ENCODE measurements at places on chromosomes 7 and 10.

DNA sequence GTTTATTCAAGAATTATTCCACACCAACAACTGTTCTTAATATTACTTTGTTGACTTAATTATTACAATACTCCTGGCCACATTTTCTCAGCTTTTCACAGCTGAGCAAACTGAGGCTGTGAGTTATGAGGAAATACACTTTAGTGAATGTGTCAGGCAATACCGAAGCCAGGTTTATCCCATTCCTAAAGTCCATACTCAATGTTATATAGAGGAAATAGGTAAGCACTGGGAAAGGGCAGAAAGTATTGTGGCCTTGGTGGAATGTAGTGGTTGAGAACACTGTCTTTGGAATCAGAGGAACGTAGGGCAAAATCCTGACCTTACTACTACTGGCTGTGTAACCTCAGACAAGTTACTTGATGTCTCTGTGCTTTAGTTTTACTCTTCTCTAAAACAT is 110.8 kb downstream of the CD36 start:
- DNase-seq: no peak

DNA sequence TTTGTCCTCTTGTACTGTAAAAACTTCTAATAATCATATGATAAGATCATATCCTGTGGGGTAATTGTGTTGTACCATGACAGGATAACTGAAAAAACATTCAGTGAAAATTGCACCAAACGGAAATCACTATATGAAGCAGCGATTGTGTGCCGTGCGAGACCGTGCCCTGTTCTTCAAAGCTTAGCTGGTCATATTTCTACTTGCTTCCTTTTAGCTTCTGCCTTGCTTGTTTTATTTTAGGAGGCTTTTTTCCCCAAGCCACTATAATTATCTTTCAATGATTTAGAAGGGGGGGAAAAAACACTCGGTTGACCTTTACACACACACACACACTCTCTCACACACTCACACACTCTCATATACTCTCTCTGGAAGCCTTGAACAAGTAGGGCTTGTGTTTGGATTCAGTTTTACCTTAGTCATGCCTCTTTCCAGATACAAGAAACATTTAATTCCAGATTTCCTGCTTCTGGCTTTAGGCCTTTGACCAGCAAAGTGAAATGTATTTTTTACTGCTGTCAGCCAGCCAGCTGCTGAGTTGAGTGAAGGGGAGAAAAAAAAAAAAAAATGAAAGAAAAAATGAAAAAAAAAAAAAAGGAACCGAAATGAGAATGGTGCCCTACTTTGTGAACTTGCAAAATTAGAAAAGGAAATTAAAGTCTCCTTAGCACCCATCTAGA is 181.4 kb downstream of the ARID5B start:
- DNase-seq: no peak

DNA sequence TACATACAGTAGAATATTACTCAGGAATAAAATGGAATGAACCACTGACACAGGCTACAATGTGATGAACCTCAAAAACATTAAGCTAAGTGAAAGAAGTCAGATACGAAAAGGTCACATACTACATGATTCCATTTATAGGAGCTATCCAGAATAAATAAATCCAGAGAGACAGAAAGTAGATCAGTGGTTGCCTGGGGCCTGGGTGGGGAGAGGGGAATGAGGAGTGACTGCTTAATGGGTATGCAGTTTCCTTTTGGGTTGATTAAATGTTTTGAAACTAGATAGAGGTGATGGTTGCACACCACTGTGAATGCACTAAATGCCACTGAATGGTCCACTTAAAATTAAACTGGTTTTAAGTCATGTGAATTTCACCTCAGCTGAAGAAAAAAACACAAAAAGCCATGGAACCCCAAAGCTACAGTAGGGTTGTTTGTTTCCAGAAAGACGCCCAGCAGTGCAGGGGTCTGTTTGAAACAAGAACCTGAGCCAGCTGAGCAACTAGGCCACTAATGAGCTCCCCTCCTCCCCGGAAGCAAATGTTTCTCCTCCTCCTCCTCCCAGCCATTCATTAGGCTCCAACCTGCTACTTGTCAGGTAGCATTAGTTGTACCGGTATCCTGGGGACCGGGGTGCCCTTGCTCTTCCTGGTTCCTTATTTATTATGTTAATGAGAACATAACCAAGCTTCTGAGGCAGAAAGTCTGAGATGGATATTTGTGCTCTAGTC is 168.4 kb downstream of the EVX1 start:
- DNase-seq: no peak

DNA sequence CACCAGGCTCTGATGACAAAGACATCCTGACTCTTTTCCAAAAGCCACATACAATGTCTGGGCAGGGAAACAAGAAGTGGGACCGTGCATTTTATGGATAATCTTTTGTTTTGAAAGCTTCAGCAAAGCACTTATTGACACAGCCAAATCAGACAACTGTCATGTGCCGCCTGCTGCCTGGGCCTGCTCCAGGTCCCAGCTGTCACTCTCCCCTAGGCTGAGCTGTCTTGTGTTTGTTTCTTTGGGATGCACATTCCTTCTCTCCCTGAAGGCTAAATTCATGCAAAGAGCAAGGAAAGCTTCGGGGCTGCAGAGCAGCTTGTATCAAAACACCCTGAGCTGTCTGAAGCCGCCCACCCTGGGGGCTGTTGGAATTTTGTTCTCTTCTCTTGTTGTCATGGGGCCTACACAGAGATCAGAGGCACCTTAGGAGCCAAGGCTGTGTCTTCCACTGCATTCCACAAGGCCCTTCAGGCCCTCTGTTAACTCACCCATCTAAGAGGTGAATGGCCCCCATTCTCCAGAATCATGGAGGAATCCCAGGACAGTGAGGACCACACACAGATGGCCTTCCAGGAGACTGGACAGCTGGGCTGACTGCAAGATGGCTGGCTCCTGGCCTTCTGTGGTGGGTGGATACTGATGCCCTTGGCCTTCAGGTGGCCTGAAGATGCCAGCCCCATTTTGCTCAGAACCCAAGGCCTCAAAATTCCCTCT is 17.8 kb upstream of the SLC18A2 start:
- no peak for DNase-seq

DNA sequence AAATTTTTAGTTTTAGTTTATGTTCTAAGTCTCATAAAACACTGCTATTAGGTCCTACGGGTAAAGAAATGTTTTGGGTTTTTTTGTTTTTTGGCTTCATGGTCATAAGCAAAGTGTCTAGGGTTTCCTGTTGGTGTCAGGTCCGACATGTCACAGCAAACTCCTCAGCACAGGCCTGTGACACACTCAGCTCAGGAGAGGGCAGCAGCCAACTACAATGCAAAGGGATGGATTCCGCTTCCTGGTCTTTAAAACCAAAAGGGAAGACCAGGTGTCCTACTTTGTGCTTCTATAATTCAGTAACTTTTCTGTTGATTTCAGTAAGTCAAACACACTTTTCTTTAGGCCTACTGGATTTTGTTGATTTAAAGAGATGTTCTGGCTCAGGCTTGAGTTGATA is 83.8 kb upstream of the MACROH2A2 start:
- no peak for DNase-seq

GRCh38 chr10:112218036-112218390 is 34.4 kb upstream of the GPAM start:
- no peak for DNase-seq

GRCh38 chr7:29356631-29357030 is 162.1 kb downstream of the CHN2 start:
- DNase-seq: no peak

- no peak for DNase-seq
Measured at GRCh38 chr10:7889947-7890542, 71.7 kb downstream of the TAF3 start.

GRCh38 chr7:73824986-73825385 is 5.8 kb upstream of the CLDN4 start:
- no peak for DNase-seq

DNA sequence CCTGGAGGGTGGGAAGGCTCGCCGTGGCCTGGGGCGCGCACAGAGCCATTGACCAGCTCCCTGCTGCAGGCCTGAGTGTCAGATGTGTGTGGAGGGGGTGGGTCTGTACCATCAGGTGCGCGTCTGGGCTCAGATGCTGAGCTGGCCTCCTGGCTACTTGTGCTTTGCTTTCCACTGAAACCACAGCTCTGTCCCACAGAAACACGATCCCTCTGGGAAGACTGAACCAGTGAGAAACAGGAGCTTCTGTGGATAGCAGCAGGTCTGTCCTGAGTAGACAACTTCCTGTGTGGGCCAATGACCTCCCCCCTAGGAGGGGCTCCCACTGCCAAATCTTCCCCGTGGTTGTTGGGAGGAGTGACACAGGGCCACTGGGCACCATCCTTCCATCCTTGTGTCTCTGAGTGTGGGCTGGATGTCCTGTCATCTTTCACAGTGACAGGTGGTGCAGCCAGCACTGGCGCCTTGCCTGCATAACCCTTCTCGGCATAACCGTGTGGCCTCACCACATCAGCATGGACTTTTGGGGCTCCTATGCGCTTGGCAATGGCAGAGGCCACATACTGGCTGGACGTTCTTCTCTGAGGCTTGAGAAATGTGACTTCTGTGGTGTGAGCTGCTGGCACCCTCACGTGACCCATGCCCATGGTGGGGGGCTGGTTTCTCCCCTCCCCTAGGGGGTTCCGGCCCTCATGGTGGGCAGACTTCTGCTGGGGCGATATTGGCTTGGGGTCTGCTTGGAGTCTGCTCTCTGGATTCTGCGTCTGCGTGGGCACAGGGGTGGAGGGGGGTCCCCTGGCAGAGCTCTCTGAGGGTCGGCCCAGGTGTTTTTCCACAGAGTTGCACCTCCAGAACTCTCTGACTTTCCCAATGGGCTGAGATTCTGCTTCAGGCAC is 245.5 kb upstream of the GRB10 start:
- DNase-seq: no peak

DNA sequence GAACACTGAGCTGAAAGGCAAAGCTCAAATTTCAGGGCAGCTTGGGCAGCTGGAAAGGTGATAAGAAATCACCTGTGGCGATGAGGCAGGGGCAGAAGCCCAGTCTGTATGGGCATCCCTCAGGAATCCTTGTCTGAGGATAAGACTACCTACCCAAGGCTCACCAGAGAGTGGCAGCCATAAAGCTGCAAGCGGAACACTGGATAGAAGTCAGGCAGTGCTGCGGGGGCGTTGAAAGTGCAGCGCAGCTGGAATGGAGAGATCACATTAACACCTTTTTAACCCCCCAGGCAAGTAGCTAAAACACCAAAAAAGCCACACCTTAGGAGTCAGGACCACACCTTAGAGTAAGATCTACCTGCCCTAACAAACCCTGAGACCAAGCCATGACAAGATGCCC is 38.2 kb downstream of the ABCB5 start:
- DNase-seq: no peak

DNA sequence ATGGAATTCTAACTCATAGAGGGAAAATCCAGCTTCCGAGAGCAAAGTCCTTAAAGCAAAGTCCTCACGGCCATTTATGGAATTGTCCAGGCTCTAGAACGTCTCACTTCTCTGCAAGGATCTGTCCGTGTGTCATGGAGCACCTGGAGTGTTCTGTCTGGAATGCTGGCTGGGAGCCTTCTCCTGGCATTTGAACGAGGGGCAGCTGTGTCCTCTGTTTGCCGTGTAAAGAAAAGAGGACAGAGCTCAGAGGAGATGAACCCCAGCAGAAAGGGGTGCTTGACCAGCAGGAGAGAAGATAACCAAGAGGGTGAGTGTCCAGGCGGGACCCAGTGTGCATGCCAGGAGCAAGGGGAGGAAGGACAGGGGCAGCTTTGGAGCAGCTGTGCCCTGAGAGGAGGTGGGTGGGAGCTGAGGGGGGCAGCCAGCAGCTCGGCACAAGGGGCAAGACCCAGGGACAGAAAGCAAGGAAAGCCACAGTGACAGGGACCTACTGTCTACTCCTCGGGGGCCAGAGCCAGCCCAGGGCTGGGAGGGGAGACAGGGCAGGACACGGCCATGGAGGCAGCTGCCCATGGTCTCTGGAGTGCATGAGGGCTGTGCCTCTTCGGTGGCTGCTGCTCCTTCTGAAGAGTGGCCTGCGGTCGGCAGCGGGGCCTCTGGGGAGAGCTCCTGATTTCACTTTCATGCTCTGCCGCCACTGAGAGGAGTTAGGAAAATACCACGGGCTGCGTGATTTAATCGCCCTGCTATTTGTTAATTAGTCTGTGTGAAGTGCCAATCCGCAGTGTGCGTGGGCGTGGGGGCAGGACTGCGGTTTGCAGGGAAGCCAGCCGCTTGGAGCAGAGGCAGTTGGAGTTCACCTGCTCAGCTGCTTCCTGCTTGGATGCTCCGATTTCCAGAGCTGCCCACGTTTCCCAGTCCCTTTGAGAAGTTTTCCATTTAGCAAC is 149.3 kb upstream of the SHH start:
- no peak for DNase-seq

- DNase-seq: no peak
Measured at GRCh38 chr7:32879460-32879859, 12.1 kb downstream of the KBTBD2 start.

GRCh38 chr10:121084016-121084674 is 233.0 kb downstream of the WDR11 start:
- no peak for DNase-seq

DNA sequence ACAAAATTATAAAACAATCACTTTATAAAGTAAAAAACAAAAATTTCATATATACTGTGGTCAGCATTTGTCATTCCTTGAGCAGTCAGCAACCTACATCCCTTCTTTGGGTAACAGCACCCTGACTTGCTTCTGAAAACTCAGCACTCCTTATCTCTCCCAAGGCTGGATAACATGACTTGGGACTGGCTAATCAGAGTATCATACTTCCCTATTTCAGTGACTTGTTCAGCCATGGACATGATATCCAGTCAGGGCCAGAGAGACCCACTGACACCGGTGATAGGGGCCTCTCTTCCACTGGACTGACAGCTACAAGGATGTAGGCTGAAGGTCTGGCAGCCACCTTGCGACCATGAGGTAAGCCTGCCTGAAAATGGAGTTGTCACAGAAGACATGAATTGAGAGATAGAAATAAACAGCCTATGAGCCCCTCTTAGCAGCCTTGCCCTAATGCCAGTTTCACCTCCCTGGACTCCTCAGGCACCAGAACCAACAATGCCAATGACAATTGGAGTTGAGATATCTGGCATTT is 84.4 kb upstream of the NEBL start:
- no peak for DNase-seq

GRCh38 chr10:119341459-119342301 is 134.3 kb downstream of the GRK5 start:
- DNase-seq: no peak

DNA sequence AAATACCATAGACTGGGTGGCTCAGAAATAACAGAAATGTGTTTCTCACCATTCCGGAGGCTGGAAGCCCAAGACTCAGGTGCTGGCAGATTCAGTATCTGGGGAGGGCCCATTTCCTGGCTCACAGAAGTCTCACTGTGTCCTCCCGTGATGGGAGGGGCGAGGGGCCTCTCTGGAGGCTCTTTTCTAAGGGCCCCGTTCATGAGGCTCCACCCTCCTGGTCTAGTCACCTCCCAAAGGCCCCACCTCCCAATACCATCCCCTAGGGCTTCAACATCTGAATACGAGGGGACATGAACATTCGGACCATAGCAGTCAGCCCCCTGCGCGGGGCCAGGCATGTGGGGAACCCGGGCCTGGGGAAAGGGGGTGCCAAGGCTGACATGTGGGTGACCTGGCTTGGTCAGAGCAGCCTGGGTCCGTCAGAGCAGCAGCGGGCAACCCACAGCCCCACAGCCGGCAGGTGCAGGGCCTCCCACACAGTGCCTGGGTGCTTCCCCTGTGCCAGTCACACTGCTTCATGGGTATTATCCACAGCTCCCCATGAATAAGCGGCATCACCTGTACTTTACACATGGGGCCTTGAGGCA is 13.3 kb upstream of the CNPY1 start:
- DNase-seq: no peak
